ENCODE measurements at places on chromosomes 6 and 20. TPM values are rescaled to one million over a fixed set of nuclear protein-coding genes. Genes with fewer than 3 reads are reported as not detected.
A peak's percentile ranks its signal among the peaks of the same experiment; 100 is the strongest.

Gene TAF8
- polyA plus RNA-seq, result 24.0 TPM

Gene CCN6
- 4.3 TPM for polyA plus RNA-seq

DNA sequence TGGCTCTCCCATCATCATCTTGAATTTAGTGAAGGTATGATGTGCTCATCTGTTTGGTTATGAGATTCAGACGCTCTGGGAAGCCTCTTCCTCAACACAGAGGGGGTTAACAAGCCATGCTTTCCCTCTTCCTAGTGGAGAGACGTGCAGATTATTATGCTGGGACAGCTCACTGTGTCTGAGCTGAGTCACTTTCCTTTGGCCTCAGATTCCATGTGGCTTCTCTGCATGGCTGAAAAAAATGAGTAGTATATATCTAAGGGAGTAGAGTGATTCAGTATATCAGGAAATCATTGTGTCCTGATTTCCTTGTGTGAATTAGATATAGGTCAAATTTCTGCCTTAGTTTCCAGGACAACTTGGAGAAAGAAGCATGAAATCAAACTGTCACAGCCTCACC lies 52.6 kb downstream of the FIG4 start:
- DNase-seq, result no peak

DNA sequence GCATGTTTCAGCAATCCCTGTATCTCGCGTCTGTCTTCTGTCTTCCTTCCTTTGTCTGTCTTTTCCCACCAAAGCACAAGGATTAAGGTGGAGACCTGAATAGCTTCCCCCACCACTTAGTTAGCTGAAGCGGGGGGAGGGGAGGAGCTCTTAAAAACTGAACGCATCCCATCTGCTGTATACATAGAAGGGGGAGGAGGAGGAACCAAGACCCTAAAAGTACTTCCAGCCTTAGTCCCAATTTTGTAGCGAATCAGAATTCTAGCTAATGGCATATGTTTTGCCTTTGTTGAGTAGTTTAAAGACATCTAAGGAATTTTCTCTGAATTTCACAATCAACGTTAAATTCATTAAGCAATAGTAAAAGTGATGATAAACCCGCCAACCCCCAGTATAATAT lies 47.9 kb downstream of the GNAS start:
- DNase-seq, result no peak

DNA sequence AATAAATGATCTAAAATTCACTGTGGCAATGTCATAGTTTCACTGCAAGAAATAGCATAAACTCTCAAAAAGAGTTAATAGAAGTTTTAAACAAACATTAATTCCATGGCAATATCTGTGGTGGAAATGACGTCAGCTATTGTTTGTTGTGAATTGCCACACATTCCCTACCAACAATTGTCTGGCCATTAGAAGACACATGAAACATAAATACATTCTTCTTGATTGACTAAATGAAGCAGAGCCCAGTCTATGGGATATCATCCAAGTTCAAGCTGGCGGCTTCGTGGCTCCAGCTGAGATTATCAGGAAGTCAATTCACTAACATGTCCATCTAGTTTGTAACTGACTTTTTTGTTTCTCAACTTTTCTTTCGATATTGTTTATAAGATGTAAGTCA lies 369.0 kb downstream of the ARHGAP18 start:
- no peak for DNase-seq

Gene SAMD5
- polyA plus RNA-seq, result 12.6 TPM

- no peak for DNase-seq
Measured at GRCh38 chr6:135853986-135854385, 2.5 kb downstream of the PDE7B start.

DNA sequence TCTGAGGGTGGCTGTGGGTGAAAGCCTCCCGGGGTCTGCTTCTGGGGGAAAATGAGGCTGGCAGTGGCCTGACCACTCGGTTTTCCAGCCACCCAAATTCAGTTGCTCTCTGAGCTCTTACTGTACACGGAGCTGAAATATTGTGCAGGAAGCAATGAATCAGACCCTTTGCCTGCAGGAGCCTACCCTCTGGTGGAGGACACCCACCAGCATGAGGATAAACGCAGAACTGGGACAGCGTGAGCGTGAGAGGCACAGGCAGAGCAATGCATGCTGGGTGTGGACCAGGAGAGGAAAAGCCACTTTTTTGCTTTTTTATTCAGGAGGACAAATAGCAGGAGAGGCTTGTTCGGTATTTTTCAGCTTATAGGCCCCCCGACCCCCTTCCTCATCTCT lies 298.0 kb downstream of the QKI start:
- DNase-seq, result no peak

- no peak for DNase-seq
Measured at GRCh38 chr20:45969712-45970634, 2.0 kb downstream of the ZNF335 start.

Gene RREB1
- polyA plus RNA-seq, result 17.5 TPM

Gene WFDC5
- not detected for polyA plus RNA-seq

Gene TRIM40
- 0.10 TPM for polyA plus RNA-seq

- DNase-seq, result no peak
Measured at GRCh38 chr6:159053781-159054398, 9.1 kb upstream of the TAGAP start.

Gene MCHR2
- not detected for polyA plus RNA-seq

- DNase-seq, result no peak
Measured at GRCh38 chr20:37358366-37359150, 12.6 kb downstream of the SRC start.

GRCh38 chr6:14644381-14644780 lies 526.8 kb downstream of the CD83 start:
- no peak for DNase-seq

- no peak for DNase-seq
Measured at GRCh38 chr6:65450451-65450850, 256.6 kb downstream of the EYS start.

DNA sequence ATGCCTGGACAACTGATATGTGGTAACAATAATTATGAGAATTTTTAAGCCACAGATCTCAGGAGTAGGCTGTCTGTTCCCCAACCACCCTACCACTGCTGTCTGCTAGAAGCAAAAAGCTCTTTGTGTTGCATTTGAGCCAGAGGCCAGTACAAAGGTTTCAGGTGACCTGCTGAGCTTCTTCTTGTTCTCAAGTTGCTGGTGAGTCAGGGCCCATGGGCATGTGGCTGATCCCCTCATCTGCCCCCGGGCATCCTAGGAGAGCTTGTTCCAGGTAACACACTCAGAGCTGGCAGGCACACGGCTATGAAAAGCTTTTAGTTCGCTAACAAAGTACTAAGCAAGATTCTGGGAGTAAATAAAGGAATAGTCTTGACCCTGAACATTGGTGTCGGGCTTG lies 285.3 kb downstream of the CDC5L start:
- DNase-seq, result no peak

GRCh38 chr20:44861531-44862006 lies 23.9 kb upstream of the YWHAB start:
- DNase-seq, result no peak

GRCh38 chr6:136989571-136990241 lies 55.1 kb downstream of the IL20RA start:
- peak; percentile 26 for DNase-seq

Gene SPTLC3
- 20.3 TPM for polyA plus RNA-seq

DNA sequence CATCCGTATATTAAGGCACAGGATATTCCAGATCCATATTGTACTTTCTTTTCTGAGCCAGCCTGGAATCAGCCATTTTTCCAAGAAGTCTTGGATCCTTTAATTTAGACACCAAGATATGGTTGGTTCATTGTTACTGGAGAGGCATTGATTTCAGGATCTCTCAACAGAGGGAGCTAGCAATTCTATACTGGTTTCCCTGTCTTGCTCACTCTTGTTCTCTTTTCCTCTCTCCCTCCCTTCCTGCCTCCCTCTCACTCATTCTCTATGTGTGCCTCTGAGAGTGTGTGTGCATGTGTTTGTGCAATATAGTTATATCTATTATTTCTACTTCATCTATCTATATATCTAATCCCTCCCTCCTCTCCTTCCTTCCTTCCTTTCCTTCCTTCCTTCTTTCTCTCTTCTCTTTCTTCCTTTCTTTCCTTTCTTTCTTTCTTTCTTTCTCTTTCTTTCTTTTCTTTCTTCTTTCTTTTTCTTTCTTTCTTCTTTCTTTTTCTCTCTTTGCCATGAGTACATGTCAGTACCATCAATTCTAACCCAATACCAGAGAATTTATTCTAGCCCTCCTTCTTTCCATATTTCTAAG lies 299.1 kb downstream of the EPHA7 start:
- no peak for DNase-seq

GRCh38 chr20:46261456-46262253 lies 46.6 kb downstream of the CDH22 start:
- DNase-seq, result no peak

DNA sequence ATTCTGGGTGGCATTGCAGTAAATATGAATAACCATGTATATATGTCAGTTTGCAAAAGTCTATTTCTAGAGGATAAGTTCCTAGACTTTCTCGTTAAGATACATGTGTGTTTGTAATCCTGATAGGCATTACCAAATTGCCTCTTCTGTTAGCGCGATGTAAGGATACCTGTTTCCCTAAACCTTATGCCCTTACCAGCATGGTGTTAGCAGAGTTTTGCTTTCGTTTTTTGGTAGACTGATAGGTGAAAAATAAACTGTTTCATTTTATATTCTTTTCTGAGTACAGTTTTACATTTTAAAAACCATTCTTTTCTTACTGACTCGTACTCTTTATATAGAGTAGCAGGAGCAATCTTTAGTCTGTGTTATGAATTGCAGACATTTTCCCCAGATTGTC lies 32.3 kb downstream of the SNX9 start:
- DNase-seq, result no peak

- no peak for DNase-seq
Measured at GRCh38 chr6:35128496-35128895, 12.6 kb downstream of the TCP11 start.

DNA sequence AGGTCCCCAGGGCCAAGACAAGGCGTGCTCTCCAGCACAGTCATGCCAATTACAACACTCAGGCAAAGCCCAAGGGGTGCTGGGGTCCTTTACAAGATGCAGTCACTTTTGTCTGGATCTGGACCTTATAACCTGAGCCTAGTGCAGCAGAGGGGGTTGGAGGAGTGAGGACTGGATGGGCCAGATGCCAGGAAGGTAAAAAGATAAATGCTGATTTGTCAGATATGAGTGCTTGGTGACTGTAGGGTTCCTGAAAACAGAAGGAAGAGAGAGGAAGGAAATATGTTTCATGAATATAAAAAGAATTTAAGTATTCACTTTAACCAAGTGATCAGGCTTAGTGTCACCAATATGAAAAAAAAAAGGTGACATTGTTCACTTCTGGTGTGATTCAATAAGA lies 43.4 kb upstream of the TFAP2A start:
- no peak for DNase-seq

Gene CCM2L
- 6.3 TPM for polyA plus RNA-seq

Gene OPRL1
- 1.1 TPM for polyA plus RNA-seq

- no peak for DNase-seq
Measured at GRCh38 chr6:148457137-148457842, 114.7 kb downstream of the SASH1 start.

DNA sequence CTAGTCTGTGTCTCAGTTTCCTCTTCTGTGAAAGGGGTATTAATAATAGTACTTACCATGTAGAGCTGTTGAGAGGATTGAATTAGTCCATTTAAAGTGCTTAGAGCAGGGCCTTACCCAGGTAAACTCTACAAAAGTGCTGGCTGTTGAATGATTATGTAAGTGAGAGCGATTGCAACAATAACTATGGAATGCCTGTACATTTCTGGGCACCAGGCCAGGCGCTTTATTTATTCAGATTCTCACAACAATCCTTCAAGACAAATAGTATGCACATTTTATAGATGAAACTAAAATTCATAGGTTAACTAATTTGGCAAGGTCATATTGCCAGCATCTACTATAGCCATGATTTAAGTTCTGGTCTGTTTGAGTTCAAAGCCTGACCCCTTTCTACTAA lies 78.3 kb upstream of the MMS22L start:
- DNase-seq, result no peak

DNA sequence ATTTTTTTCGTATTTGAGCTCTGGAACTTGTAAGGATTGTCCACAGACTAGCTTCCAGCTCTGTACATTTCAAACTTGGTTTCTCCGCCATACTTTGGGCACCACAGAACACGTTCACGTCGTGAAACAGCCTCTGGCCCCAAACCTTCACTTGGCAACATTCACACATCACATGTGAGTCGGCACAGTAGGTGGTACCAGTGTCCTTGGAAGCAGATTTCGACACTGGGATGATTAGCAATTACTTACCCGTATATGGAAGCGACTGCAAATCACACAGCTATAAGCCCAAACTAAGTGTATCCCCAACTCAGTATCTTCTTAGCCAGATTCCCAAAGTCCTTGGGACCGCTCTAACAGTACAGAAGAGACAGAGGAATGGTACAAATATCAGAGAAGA lies 60.2 kb downstream of the MAFB start:
- no peak for DNase-seq

Measured in right renal cortex interstitium (tissue), 3 donors.